ENCODE measurements at places on chromosomes 7 and 10.
A peak's percentile ranks its signal among the peaks of the same experiment; 100 is the strongest.

- peak; percentile 69 for DNase-seq
These were observed 107.3 kb downstream of the SMURF1 start for GRCh38 chr7:99036546-99037111.

DNA sequence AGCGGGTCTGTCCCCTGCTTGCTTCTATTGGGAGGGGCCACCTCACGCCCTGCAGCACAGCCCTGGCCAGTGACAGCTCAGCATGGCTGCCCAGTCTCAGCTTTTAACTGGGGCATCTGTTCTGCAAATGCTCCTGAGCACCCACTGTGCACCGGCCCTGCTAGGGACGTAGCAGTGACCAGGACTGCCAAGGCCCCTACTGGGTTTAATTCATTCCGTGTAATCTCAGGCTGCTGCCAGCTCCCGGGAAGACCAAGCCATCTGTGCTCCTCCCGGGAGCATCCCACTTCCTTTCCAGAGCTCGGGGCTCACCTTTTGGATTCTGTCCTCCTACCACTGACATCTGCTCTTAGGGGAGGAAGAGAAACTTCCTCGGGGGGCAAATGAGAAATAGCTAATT is 85.2 kb downstream of the ADARB2 start:
- DNase-seq, result peak; percentile 16

- no peak for DNase-seq
These were observed 52.8 kb upstream of the AOAH start for GRCh38 chr7:36777062-36777461.

- no peak for DNase-seq
These were observed 22.5 kb upstream of the MYL7 start for GRCh38 chr7:44163591-44163990.

DNA sequence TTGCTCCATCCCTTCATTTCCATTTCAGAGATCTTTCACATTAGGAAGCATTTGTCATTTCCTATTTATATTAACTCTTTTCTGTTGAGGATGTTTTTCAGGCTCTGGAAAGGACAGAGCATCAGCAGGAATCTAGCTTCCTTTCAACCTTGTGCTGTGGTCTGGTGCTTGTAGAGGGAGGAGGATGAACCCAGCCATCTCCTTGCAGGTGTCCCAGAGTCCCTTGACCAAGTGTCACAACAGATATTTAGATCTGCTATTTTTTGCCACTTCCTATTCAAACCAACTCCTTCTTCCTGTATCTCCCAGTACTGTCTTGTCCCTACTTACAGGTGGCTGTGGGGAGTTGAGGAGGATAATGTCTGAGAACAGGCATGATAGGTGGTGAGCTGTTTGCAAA is 742.8 kb downstream of the GRID1 start:
- no peak for DNase-seq

GRCh38 chr10:111023060-111023459 is 53.8 kb upstream of the ADRA2A start:
- DNase-seq, result no peak

DNA sequence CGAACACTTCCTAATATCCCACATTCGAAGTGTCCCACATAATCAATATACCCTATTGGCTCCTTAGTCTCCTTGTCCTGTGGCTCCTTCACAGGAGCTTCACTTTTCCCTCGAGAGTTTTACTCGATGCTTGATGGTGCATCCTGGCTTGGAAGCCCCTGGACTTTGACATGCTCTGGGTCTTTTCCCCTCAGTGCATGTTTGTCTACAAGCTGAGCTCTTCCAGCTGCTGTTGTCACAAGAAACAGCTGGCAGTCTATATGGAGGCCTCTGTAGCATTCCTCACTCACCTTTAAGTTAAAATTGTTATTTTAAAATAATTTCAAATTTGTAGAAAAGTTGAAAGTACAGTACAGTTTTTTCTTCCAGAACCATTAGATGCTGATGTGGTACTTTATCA is 27.1 kb downstream of the ST7 start:
- no peak for DNase-seq

DNA sequence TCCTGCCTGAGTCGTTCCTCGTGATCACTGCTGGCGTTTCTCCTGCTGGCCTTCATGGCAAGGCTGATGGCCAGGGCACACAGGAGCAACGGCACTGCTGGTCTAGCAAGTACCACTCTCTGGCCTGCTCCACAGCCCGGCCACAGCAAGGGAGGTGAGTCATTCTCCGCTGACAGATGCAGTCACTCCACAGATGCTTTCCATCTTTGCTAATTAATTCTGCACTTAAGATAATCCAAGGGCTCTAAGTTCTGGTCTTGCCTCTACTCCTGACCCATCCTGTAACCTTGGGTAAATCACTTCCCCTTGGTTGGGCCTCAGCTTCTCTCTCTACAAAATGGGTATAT is 244.4 kb downstream of the RPS24 start:
- peak; percentile 71 for DNase-seq

GRCh38 chr7:4820967-4821471 is 40.8 kb downstream of the PAPOLB start:
- DNase-seq, result no peak

- DNase-seq, result peak; percentile 77
These were observed 148.5 kb downstream of the ARHGAP22 start for GRCh38 chr10:48456361-48456804.

- no peak for DNase-seq
These were observed 388.2 kb upstream of the CELF2 start for GRCh38 chr10:10629512-10629911.

- no peak for DNase-seq
These were observed 10.8 kb downstream of the PRPS1L1 start for GRCh38 chr7:18016547-18017444.

DNA sequence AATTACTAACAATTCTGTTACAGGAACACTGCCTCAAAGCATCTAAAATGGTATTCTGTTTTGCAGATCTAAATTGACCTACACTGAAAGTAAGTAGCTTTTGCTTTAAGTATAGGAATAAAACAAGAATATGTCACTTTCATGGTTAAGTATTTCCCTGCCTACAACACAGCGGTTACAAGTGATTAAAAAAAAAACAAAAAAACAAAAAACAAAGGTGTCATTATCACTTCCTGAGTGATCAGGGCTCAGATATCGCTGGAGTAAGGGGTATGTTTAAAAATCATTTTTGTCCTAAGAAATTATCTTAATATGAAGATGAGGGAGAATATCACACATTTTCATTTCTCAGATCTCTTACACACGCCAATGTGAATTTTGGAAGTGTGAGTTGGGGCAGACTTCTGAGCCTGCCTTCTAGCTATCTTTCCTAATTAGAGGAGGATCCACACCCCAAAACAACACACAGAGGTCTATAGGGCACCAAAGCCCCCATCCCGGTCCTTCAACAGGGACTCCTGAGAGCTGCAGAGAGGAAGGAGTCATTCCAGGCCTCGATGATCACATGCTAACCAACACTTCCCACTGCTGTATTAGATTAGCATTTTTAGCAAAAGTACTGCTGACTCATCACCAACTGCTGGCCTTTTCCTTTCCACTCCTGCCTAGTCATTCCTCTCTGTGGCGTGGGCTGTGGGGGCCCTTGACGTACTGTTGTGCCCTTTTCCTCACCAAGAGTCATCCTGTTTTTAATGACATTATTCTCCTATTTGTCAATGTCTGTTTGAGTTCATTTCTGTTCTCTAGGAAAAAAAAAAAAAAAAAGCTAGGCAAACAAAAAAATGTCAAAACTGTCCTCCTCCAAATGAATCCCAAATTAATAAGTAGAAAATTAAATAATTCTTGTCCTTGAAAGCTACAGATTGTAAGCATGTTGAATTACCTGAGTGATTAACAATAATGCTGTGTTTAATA is 31.2 kb downstream of the PRTFDC1 start:
- peak; percentile 51 for DNase-seq

DNA sequence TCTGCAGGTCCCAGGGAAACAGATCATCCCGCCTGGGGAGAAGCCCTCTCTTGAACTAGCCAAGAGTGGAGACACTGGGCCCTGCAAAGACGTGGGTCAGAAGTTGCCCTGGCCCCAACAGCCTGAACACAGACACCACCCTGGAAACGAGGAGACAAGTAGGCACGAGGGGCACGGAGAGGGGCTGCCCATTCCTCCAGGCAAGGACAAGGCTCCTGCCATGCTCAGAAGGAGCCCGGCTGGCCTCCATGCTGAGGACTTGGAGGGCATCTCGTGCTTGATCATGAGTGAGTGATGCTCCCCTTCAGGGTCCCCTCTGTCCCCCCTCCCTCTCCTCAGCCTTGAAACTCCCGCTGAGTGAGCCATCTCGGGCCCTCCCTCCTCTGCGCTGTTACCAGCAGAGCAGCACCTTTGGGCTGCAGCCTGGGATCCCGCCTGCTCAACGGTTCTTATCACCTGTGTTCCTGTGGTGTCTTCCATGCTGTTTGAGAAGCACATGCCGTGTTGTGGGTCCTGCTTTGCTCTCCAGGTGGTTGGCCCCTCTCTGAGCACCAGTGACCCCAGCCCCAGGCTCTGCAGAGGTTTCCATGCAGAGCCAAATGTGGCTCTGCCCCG is 544.3 kb downstream of the TCERG1L start:
- DNase-seq, result no peak

DNA sequence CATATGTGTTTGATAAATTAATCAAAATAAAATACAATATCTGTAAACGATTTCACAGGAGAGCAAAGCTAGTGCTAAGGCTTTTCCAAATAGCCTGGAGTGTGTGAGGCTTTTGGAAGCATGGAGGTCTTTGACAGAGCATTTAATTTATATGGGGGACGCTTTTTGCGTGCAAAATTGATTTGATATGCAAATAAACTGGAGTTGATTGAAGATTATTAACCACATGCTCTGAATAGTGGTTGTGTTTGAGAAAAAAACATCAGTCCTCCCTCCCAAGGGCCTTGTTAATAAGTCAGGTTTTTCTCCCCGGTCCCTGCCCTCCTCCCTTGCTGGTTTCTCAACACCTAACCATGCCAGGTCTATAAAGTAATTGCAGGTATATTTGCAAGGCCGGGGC is 85.1 kb upstream of the FGFR2 start:
- no peak for DNase-seq

GRCh38 chr10:3445648-3446047 is 273.1 kb upstream of the PITRM1 start:
- no peak for DNase-seq

GRCh38 chr10:123800821-123801220 is 90.8 kb downstream of the CPXM2 start:
- no peak for DNase-seq

- DNase-seq, result peak; percentile 79
These were observed 13.4 kb downstream of the SSC4D start for GRCh38 chr7:76395965-76396726.

DNA sequence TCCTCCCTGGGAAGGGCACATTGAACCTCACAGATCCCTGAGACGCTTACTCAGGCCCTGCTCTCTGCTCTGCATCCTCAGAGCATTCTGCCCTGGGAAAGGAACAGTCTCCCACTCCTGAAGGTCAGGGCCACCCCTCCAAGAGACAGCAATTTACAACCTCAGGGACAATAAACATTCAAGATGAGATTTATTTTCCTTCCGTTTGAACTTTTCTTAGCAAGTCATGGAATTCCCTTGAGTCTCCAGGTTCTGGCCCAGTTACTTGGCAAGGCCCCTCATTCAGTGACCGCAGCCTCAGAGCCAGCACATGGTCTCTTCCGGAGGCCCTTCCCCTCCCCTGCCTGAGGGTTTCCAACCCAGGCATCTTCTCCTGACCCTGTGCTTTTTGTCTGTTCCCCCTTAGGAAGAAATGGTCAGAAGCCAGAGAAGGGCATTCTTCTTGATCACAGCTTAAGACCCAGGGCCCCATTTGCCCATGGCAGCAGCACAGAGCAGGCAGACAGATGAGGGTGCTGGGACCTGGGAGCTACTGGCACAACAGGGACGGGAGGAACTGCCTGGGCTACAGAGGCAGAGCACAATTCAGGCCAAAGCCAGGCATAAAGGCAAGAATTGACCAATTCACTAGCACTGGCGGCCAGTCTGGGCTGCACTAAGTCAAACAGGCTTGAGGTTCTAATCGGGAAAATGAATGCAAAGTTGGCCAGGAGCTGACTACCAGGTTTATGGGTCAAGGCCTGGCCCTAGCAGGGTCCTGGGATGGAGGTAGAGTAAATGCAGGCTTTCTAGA is 56.7 kb downstream of the VSTM4 start:
- no peak for DNase-seq

GRCh38 chr7:117164620-117165019 is 158.2 kb downstream of the WNT2 start:
- no peak for DNase-seq

GRCh38 chr7:11216276-11216675 is 242.6 kb downstream of the PHF14 start:
- no peak for DNase-seq

- no peak for DNase-seq
These were observed 50.0 kb upstream of the SHH start for GRCh38 chr7:155862123-155862892.

GRCh38 chr7:94432817-94433216 is 38.1 kb downstream of the COL1A2 start:
- no peak for DNase-seq

GRCh38 chr7:1170741-1171501 is 10.9 kb upstream of the ZFAND2A start:
- DNase-seq, result no peak

GRCh38 chr7:82629583-82629982 is 186.0 kb upstream of the CACNA2D1 start:
- DNase-seq, result no peak

DNA sequence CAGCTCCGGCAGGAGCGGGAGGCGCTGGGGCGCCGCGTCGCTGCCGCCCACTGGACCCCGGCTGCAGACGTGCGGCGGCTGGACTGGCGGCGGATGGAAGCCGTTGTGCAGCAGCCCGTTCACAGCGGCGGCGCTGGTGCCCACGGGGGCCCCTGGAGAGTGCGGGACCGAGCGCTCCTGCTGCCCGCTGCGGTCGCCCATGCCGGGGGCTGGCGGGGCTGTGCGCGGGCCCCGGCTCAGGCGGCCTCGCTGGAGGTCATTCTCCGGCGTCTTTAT is 413 bp downstream of the PANK1 start:
- no peak for DNase-seq

- DNase-seq, result no peak
These were observed 67.8 kb downstream of the INPP5A start for GRCh38 chr10:132605390-132605789.

DNA sequence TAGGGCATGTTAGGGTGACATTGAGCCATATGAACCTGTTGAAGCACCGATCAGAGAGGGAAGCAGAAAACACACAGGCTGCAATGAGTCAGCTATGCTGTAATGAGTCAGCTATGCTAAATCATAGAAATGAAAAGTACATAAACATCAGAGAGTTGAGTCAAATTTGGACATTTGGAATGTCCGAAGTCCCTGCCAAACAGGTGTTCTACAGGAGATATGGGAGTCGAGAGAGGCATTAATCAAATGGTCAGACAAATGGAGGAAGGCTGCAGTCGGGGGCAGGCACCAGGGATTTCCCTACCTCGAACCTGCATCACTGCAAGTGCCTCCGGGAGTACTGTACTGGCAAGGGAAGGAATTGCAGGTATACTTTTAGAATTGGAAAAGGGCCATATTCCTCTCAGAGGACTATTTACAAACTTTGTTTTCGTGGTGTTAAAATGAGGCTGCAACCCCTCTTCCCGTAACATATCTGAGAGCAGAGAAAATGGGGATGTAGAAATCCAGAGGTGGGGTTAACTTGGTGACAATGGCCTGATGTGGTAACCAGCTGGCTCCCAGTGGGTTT is 8.8 kb upstream of the ZC3HAV1 start:
- DNase-seq, result peak; percentile 21

GRCh38 chr7:24884401-24884800 is 95.6 kb downstream of the OSBPL3 start:
- DNase-seq, result no peak
